Omental fat pad (tissue), 4 donors: ENCODE measurements at places on chromosomes 12 and 14. TPM values are rescaled to one million over a fixed set of nuclear protein-coding genes. Genes with fewer than 3 reads are reported as not detected.

GZMH gene
- total RNA-seq, result 1.4 TPM

RDH16 gene
- total RNA-seq, result 0.47 TPM

MDGA2 gene
- total RNA-seq, result not detected

CEP170B gene
- total RNA-seq, result 15.9 TPM

SMAGP gene
- 3.8 TPM for total RNA-seq

OR11H12 gene
- not detected for total RNA-seq

DNAI7 gene
- total RNA-seq, result 0.47 TPM

PLEK2 gene
- total RNA-seq, result not detected

MYF5 gene
- total RNA-seq, result not detected

ADAM21 gene
- total RNA-seq, result not detected

RFLNA gene
- total RNA-seq, result 0.69 TPM

AQP2 gene
- not detected for total RNA-seq

KRT2 gene
- not detected for total RNA-seq

AHSA1 gene
- total RNA-seq, result 158 TPM

RHEBL1 gene
- total RNA-seq, result not detected

LRFN5 gene
- 6.6 TPM for total RNA-seq

PMCH gene
- total RNA-seq, result not detected

ADAMTS20 gene
- total RNA-seq, result not detected

CLEC1B gene
- not detected for total RNA-seq

CPNE6 gene
- total RNA-seq, result not detected

PELI2 gene
- 8.2 TPM for total RNA-seq

ACSM4 gene
- not detected for total RNA-seq

DAO gene
- total RNA-seq, result not detected

GARIN6 gene
- not detected for total RNA-seq

ACTN1 gene
- 144 TPM for total RNA-seq

POTEG gene
- not detected for total RNA-seq

GPR137C gene
- total RNA-seq, result 0.25 TPM

GPR68 gene
- total RNA-seq, result 0.36 TPM

SIX4 gene
- total RNA-seq, result 1.2 TPM

CD69 gene
- 36.3 TPM for total RNA-seq

TAS2R30 gene
- total RNA-seq, result 2.5 TPM
